ENCODE measurements at places on chromosomes 16 and 17.
A peak's percentile ranks its signal among the peaks of the same experiment; 100 is the strongest.

GRCh38 chr17:39648616-39649366 is 11.8 kb downstream of the STARD3 start:
- DNase-seq: no peak

DNA sequence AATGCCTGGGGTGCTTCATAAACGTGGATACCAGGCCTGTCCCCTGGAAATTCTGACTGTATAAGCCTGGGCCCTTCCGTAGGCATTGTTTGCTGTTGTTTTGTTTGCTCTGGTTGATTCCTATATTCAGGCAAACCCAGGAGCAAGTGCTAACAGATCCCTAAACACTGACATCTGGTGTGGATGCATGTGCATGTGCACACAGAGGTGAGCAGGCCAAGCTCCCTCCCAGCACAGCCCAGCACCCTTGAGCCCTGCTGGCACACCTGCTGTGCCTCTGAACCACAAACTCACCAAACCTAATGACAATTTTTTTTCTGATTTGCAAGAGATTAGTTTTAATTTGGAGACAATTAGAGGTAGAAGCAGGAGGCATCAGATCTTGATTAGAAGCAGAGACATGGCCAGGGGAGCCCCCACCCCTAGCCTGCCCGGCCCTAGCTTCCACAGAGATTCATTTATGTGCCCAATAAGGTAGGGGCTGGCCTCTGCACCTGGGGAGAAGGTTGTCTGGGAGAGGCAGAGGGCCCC is 40.4 kb downstream of the TMEM132E start:
- no peak for DNase-seq

- DNase-seq: no peak
These were observed 31.4 kb upstream of the CDC42EP4 start for GRCh38 chr17:73343168-73343634.

- peak; percentile 13 for DNase-seq
These were observed 32.1 kb downstream of the ASPA start for GRCh38 chr17:3507869-3508268.

DNA sequence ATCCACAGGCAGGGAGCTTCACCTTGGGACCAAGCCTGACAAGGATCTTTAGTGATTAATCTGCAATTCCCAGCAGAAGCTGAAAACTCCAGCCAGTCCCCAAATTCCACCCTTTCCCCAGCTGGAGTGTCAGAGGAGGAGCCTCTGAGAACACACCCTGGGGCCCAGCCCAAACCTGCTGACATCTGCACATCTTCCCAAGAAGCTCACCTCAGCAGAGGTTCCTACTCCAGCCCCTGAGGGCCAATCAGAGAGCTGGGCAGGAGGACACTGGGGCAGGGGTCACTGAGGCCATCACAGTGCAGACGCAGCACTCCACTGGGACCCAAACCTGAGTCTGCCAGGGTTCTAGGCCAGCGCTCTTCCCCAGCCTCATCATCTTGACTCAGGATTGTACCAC is 44.9 kb downstream of the CNGB1 start:
- no peak for DNase-seq

GRCh38 chr16:49604602-49605001 is 231.0 kb downstream of the C16orf78 start:
- DNase-seq: no peak

DNA sequence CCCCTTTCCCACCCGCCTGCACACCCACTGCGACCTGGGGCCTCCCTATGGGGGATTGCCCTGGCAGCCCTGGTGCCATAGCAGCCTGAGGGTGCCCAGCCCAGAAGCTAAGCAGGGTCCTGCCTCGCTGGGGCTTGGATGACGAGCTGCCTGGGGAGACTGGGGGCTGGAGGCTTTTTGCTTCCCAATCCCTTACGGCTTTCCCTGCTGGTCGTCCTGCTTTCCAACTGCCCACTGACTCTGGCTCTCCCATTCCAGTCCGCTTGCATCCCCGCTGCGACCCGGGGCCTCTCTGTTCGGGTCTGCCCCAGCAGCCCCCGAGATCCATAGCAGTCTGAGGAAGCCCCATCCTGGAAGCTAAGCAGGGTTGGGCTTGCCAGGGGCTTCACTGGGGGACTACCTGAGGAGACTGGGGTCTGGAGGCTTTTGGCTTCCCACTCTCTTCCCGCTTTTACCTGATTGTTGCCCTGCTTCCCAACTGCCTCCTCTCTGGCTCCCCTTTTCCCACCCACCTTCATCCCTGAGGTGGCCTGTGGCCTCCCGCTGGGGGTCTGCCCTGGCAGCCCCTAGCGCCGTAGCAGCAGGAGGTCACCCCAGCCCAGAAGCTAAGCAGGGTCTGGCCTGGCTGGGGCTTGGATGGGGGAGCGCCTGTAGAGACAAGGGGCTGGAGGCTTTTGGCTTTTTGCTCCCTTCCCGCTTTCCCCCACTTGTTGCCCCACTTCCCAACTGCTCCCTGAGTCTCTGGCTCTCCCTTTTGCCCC is 2292.8 kb downstream of the TP53TG3F start:
- DNase-seq: no peak

GRCh38 chr16:65469116-65469515 is 347.3 kb upstream of the CDH11 start:
- no peak for DNase-seq

DNA sequence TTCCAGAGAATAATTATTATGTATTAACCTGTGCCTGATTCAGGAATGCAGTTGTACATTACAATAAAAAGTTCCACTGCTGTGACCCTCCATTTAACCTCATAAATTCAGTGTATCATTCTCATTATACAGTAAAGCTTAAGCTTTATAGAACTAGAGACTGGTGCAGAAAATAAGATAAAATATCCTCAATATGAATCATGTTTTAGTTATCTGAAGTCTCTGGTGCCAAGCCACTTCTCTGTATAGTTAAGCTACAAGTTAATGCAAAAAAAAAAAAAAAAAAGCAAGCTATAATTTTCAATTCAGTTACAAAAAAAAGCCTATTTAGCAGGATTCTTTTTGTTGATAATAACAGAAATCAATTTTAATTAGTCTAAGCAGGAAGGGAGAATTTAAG is 22.4 kb upstream of the SMIM36 start:
- DNase-seq: no peak

- DNase-seq: no peak
These were observed 24.4 kb downstream of the TBC1D3B start for GRCh38 chr17:36151891-36152638.

GRCh38 chr16:86634292-86634691 is 55.9 kb downstream of the FOXL1 start:
- no peak for DNase-seq

DNA sequence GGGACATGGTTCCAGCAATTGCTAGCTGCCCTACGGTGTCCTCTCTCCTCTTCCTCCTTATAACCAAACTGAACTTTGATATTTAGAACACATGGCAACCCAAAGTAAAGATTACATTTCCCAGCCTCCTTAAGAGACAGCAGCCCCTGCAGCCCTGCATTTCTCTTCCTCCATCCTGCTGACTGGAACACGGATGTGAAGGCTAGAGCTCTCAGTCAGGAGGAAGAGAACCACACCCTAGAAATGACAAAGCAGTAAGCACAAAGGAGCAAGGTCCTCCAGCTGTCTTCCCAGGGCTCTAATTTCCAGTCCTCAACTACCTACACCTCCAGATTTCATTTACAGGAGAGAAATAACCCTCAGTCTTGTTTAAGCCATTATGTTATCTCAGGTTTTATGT is 10.9 kb downstream of the DYNC1LI2 start:
- no peak for DNase-seq

DNA sequence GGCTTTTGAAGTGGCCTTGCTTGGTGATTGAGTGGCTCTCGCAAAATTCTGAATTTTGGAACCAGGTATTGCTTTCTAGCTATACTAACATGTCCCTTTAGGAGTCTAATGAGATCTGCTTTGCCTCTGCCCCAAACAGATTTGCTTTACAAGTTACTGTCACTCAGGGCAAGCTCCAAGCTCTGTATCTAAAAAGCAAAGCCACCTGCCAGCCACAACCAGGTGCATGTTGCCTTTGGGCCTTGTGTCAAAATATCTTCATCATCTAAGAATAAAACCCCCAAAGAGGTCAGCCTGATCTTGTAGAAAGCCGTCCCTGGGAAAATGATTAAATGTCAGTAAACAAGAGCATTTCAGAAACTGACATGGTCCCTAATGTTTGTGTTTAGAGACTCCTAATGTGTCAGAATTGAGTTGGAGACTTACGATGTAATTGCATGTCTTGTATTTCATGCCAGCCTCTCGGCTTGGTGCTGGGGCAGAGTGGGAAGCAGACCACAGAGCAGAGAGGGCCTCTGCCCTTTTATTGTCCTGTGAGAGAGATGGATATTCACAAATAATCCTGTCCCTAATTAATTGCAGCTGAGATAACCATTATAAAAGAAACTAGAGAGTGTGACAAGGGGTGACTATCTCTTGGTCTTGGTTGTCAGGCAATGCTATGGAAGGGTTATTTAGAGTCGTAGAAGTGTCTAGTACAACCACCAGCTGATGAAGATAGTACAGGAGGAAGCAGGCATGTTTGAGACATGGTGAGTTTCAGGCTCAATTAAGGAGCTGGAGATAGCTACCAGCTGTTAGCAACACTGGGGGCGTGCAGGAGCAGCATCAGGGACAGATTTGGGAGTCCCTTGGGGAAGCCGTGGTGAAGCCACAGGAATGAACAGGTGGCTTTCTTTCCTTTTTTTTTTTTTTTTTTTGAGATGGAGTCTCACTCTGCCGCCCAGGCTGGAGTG is 90.7 kb downstream of the PITPNC1 start:
- no peak for DNase-seq
